ENCODE measurements at places on chromosomes 1 and 21.

DNA sequence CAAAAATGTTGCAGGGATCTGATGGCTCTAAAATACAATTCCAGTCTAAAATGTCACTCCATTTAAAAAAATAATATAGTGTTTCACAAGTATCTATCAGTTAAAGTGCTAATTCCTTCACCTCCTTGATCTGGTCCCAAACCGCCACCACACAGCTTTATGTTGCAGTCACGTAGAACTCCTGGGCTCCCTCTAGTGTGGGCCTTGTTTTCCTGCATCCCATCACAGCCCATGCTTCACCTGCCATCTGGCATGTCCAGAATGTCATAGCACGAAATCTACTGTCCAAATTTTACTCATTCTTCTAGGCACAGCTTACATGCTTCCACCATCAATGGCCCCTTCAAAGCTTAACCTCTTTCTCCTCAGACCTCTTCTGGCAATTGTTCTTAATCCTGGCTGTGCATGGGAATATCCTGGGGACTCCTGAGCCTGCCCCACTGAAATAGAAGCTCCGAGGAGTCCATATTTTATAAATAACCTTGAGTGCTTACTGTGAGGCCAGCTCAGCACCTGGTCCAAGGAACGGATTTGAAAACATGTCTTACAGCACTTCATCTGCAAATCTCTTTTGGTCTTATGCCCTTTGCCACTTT, 15.5 kb downstream of the FYB2 start:
- no peak for DNase-seq

- DNase-seq = no peak
Measured at GRCh38 chr1:2545754-2546514, 10.2 kb upstream of the TNFRSF14 start.

DNA sequence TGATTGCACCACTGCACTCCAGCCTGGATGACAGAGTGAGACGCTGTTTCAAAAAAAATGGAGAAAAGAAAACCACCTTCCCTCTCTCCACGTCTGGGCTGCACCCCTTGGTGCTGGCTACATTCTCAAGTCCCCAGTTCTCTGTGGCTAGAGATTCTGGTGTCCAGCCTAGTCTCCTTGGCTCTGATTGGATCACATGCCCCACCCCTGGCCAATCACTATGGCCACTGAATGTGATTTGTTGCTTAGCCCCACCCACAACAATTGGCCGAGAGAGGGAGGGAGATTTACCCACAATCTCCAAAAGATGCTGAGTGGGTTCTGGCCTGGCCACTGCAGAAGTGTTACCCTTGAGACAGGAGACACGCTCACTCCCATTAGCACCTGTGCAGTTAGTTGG, 39.4 kb downstream of the FHAD1 start:
- no peak for DNase-seq

GRCh38 chr1:65344171-65344814, 35.0 kb downstream of the DNAJC6 start:
- DNase-seq = no peak

DNA sequence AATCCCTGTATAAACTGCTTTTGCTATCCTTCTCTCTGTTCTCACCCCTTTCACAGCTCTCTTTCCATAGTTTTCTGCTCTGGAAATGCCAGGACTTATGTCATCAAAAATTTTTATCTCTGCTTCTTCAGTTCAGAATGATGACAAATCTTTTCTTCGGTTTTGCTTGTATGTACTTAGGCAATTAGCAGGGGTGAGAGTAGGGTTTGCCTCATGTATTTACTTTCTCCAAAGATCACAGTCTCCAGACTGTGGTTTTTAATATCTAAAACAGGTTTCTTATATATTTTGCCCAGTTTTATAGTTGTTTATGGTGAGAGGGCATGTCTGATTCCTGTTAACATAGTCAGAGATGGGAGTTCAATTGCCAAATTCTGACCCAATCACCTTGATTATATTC, 235.4 kb upstream of the LYPLAL1 start:
- no peak for DNase-seq

DNA sequence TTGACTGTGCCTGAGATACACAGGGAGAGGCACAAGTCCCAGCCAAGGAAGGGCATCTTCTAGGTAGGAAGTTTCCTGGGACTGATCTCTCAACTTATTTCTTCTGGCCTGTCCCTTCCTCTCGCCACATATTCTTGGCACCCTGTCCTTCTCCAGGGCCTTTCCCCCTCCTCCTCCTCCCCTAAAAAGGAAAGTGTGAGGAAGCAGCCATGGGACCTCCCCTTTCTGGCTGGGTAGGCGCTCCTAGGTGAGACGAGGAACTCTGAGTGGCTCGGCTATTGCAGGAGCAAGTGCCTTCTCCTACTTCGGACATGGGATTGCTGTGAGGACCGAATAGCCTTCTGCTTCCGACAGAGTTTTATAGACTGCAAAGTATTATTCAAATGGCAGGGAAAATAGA, 15.5 kb upstream of the MTARC2 start:
- no peak for DNase-seq
